ENCODE measurements at places on chromosomes 13 and 19. TPM values are rescaled to one million over a fixed set of nuclear protein-coding genes. Genes with fewer than 3 reads are reported as not detected.
A peak's percentile ranks its signal among the peaks of the same experiment; 100 is the strongest.

- peak overlapping the region; percentile 98 for H3K27ac ChIP-seq
- H3K27me3 ChIP-seq = no peaks in the 10 kb centered on the region
- H3K4me1 ChIP-seq = peaks cover 21% of the 10 kb centered on the region
- H3K36me3 ChIP-seq = peaks cover 11% of the 10 kb centered on the region
Measured at GRCh38 chr19:18558202-18558555, 509 bp downstream of the KXD1 start.

The IZUMO2 gene
- not detected for total RNA-seq

The LRG1 gene
- total RNA-seq = not detected

The KLK4 gene
- total RNA-seq = not detected

The APC2 gene
- total RNA-seq = 0.27 TPM

DNA sequence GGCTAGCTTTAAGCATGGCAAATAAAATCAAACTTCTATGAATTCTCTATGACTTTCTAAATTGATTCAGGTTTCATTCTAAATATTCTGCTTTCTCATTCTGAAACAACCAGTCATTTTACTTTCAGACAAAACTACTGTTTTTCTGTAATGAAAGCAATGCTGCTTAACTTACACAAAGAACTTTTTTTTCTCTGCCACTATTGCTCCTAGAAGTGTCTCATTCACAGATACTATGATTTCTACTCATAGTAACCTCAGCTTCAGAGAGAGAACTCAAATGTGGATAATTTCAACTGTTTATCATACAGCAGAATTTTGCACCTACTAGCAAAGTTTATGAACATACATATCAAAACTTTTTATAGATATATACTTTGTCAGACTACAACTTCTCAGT is 724.6 kb downstream of the SLITRK5 start:
- H3K36me3 ChIP-seq = no peaks in the 10 kb centered on the region
- no peak overlapping the region for H3K27ac ChIP-seq
- H3K27me3 ChIP-seq = no peaks in the 10 kb centered on the region
- no peaks in the 10 kb centered on the region for H3K4me1 ChIP-seq
- H3K4me3 ChIP-seq = no peak overlapping the region
- no peak for DNase-seq

- no peak for DNase-seq
- no peak overlapping the region for H3K27ac ChIP-seq
- H3K27me3 ChIP-seq = no peaks in the 10 kb centered on the region
Measured at GRCh38 chr13:114334305-114335053, 20.2 kb downstream of the CHAMP1 start.

- H3K27me3 ChIP-seq = no peaks in the 10 kb centered on the region
- no peak overlapping the region for H3K27ac ChIP-seq
- DNase-seq = peak; percentile 15
Measured at GRCh38 chr19:23823952-23824389, 65.3 kb upstream of the ZNF681 start.

GRCh38 chr13:114248011-114248410 is 13.3 kb downstream of the CDC16 start:
- H3K27ac ChIP-seq = no peak overlapping the region
- H3K4me3 ChIP-seq = no peak overlapping the region
- H3K36me3 ChIP-seq = peaks cover 93% of the 10 kb centered on the region
- no peaks in the 10 kb centered on the region for H3K27me3 ChIP-seq
- no peaks in the 10 kb centered on the region for H3K4me1 ChIP-seq
- no peak for DNase-seq

- H3K27ac ChIP-seq = no peak overlapping the region
- no peaks in the 10 kb centered on the region for H3K36me3 ChIP-seq
- peaks cover 2% of the 10 kb centered on the region for H3K4me1 ChIP-seq
Measured at GRCh38 chr19:21593008-21593481, 87.6 kb downstream of the ZNF429 start.

GRCh38 chr19:23520441-23520840 is 125.2 kb upstream of the ZNF91 start:
- H3K4me3 ChIP-seq = no peak overlapping the region
- H3K4me1 ChIP-seq = no peaks in the 10 kb centered on the region
- no peak overlapping the region for H3K27ac ChIP-seq

The SWSAP1 gene
- 2.9 TPM for total RNA-seq

DNA sequence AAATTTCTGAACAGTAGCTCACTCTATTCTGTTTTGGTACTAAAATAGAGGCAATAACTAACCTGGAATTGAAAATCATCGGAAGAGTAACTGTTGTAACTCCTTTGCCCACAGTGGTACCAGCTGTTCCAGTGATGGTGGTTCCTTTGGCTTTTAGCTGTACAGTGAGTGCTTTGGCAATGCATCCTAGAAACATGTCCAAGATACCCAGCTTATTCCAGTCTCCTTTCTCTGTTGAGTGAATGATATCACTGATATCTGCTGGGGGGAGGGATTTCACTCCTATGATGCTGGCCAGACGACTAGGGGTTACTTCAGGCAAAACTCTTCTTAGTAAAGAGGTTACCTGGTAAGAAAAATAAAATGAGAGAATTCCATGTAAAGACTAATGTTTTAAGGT is 40.6 kb upstream of the FBXL3 start:
- no peak for DNase-seq
- H3K36me3 ChIP-seq = peaks cover 73% of the 10 kb centered on the region
- no peaks in the 10 kb centered on the region for H3K27me3 ChIP-seq

The ADPRHL1 gene
- total RNA-seq = 0.93 TPM

DNA sequence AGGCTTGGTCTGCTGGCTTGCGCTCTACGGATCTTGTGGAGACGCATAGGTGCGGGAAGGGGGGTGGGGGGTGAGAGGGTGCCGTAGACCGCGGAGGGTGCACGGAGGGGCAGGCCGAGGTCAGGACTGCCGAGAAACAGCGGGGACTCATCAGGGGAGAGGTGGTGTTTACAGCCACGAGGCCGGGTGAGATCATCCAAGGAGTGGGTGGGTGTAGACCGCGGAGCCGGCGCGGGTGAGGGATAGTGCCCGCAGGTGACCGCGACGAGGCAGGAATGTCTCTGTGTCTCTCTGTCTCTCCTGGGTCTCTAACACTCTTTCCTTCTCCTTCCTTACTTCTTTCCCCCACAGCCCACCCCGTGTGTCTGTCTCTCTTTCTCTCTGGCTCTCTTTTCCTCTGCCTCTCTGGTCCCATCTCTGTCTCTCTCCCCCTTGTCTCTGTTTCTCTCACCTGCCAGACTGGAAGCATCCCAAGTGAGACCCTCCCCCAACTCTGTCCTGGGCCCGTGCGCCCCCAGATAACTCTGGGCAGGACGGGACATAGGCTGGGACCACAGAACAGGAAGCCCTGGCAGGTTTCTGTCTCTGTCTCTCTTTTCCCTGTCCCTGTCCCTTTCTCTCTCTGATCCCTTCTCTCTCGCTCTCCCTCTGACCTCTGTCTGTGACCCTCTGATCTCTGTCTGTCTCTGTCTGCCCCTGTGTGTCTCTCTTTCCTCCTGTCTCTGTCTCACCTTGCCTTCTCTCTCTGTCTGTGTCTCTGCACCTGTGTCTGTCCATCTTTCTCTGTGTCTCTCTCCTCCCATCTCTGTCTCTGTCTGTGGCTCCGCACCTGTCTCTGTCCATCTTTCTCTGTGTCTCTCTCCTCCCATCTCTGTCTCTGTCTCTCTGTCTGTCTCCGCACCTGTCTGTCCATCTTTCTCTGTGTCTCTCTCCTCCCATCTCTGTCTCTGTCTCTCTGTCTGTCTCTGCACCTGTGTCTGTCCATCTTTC is 1.8 kb upstream of the KLK4 start:
- H3K27ac ChIP-seq = no peak overlapping the region
- no peak for DNase-seq
- no peaks in the 10 kb centered on the region for H3K36me3 ChIP-seq

- no peaks in the 10 kb centered on the region for H3K4me1 ChIP-seq
- H3K27ac ChIP-seq = no peak overlapping the region
- H3K4me3 ChIP-seq = no peak overlapping the region
- no peak for DNase-seq
- no peaks in the 10 kb centered on the region for H3K36me3 ChIP-seq
Measured at GRCh38 chr13:85592211-85592610, 207.0 kb downstream of the SLITRK6 start.

DNA sequence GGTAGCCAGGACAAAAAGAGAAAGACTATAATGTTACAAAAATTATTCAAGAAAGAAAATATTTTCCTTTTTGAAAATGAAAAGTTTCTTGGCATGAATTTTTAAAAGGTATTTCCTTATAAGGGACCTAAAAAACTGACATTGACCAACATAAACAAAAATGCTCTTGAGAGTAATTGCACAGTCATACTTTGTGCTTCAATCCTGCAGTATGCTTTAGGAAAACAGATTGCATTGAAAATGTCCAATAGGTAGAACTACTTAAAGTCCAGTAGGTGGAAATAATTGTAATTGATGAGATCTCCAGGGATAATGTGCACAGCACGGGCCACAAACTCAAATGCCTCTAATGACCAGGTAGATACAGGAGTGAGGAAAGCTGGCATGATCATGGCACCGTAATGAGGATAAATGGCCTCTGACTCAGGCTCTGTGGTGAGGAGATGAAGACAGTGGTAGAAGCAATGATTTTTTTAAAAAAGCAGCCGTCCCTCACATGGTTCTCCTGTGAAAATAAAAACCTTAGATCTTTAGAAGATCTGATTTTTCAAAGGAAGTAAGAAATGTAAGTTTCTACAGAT is 278.0 kb downstream of the ITGBL1 start:
- H3K4me3 ChIP-seq = no peak overlapping the region
- DNase-seq = no peak
- no peaks in the 10 kb centered on the region for H3K36me3 ChIP-seq
- H3K4me1 ChIP-seq = no peaks in the 10 kb centered on the region
- no peak overlapping the region for H3K27ac ChIP-seq
- no peaks in the 10 kb centered on the region for H3K27me3 ChIP-seq

DNA sequence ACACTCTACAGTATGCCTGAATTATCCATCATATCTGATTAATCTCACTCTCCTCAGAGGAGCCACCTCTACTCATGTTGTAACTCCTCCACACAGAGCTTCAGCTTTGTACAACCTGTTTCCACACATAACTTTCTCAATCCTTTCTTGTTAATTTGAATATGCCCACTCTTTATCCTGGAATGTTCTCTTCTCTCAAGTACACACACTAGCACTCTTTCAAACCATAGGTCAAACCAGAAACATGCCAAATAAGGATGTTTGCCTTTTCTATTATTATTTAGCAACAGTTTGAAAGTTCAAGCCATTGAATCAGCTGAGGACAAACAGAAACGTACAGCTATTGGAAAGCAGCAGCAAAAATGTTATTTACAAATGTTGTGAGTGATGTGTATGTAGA is 110.3 kb downstream of the MIPEP start:
- no peak overlapping the region for H3K27ac ChIP-seq
- DNase-seq = no peak
- no peaks in the 10 kb centered on the region for H3K27me3 ChIP-seq
- H3K4me1 ChIP-seq = no peaks in the 10 kb centered on the region
- H3K36me3 ChIP-seq = no peaks in the 10 kb centered on the region
- H3K4me3 ChIP-seq = no peak overlapping the region

DNA sequence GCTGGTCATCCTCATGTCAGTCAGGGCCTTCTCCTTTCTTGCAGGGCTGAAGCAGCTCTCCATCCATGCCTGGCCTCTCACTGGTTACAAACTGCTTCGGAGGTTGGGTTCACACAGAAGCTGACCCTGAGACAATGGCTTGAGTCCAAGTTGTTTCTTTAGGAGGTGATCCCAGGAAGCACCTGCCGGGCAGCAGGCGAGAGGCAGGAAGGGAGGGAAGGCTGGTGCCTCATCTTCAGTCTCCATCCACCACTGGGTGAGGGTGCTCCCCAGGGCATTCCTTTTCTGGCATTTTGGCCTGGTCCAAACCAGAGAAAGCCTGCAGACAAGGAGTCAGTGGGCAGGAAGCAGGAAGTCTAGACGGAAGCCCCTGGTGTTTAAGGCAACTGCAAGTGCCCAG is 17.6 kb upstream of the SPATA13 start:
- no peak overlapping the region for H3K4me3 ChIP-seq
- H3K4me1 ChIP-seq = no peaks in the 10 kb centered on the region
- H3K36me3 ChIP-seq = no peaks in the 10 kb centered on the region

DNA sequence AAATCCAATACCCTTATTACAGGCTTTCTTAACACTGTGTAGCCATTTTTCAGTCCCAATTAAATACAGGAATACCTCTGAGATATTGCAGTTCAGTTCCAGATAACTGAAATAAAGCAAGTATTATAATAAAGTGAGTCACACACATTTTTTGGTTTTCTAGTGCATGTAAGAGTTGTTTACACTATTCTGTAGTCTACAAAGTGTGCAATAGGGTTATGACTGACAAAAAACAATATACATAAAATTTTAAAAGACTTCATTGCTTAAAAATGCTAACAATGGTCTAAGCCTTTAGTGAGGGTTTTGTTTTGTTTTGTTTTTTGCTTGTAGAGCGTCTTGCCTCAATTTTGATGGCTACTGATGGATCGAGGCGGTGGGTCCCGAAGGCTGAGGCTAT is 434.4 kb upstream of the NBEA start:
- DNase-seq = no peak
- H3K27ac ChIP-seq = no peak overlapping the region
- no peaks in the 10 kb centered on the region for H3K27me3 ChIP-seq
- H3K36me3 ChIP-seq = no peaks in the 10 kb centered on the region
- no peak overlapping the region for H3K4me3 ChIP-seq

The EFNB2 gene
- total RNA-seq = 0.33 TPM

DNA sequence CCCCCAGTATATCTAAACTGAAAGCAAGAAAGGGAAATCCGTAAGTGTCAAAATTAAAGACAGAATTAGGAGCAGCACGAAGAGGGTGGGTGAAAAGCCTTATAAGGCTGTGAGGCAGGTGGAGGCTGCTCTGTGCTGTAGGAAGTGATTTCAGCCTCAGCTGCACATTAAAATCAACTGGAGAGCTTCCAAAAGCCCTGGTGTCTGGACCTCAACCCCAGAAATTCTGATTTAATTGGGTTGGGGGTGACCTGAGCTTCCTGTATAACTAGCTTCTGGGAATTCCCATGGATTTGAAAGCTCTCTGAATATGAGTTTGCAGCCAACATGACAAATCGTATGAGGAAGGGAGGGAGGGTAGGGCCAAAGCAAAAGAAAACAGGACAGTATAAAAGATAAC is 242.4 kb upstream of the TMTC4 start:
- no peak overlapping the region for H3K4me3 ChIP-seq
- H3K27me3 ChIP-seq = no peaks in the 10 kb centered on the region
- no peak overlapping the region for H3K27ac ChIP-seq
- DNase-seq = no peak
- no peaks in the 10 kb centered on the region for H3K4me1 ChIP-seq

DNA sequence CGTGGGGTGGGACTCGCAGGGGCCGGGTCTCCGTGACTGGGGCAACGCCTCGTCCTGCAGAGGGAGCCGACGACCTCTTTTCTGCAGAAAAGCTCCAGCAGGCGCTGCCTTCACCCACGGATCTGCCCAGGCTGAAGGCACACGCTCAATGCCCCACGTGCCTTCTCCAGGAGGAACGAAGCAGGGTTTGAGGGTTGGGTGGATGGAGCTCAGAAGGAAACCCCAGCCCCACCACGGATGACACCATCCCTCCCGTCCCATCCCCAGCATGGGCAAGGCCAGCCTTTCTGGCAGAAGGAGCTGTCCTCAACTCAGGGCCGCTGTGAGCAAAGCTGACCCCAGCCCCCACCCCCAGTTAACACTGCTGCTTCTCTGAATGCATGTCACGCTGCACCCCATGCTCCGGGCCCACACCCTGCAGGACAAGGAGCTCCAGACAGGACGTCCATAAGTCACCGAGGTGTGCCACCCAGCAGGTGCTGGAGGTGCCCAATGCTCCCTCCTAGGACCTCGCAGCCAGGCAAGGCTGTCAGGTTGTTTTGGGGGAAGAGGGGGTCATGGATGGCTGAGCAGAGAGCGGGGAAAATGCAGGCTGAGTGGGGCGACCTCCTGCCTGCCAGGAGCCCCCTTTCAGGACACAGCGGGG is 7.4 kb downstream of the C19orf25 start:
- DNase-seq = peak; percentile 57
- no peak overlapping the region for H3K27ac ChIP-seq
- no peaks in the 10 kb centered on the region for H3K36me3 ChIP-seq
- H3K27me3 ChIP-seq = peaks cover 20% of the 10 kb centered on the region
- H3K4me1 ChIP-seq = peaks cover 50% of the 10 kb centered on the region

The FPR2 gene
- total RNA-seq = 0.59 TPM
